EL (cell line): ENCODE measurements at places on chromosomes 2 and 18.

GRCh38 chr2:36701918-36702317 is 5.4 kb downstream of the VIT start:
- no peak for DNase-seq

- DNase-seq = no peak
These were observed 51.0 kb downstream of the LDLRAD4 start for GRCh38 chr18:13269521-13270011.

DNA sequence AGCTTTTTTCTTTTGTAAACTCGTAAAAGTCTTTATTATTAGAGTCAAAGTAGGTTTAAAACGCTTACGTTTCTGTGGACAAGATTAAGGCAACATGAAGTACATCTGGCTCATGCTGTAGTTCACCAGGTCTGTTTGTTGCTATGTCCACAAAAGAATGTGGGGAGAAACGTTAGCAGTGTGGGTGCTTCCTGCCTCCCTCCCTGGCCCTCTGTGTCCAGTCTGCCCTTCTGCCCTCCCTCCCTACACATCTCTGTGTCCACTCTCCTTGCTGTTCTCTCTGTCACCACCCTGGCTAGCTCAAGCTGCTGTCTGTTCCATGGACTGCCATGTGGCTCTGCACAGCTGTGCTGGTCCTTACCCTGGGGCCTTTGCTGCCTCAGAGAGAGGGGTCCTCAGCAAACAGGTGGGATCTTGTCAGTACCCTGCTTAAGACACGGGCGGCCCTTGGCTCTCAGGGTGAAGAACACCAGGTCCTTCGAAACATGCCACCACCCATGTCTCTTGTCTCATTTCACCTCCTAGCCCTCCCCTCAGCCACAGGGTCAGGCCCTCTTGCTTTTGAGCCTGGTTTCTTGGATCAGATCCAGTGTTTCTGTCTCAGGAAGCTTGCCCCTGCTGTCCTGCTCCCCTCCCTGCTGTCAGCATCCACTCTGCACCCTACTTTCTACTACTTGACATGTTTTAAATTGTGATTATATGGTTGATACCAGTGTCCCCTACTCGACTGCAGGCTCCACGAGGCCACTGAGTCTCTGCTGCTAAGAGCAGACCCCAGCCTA is 79.2 kb downstream of the LIMS1 start:
- DNase-seq = no peak

- no peak for DNase-seq
These were observed 60.0 kb upstream of the KLF7 start for GRCh38 chr2:207225773-207226172.

DNA sequence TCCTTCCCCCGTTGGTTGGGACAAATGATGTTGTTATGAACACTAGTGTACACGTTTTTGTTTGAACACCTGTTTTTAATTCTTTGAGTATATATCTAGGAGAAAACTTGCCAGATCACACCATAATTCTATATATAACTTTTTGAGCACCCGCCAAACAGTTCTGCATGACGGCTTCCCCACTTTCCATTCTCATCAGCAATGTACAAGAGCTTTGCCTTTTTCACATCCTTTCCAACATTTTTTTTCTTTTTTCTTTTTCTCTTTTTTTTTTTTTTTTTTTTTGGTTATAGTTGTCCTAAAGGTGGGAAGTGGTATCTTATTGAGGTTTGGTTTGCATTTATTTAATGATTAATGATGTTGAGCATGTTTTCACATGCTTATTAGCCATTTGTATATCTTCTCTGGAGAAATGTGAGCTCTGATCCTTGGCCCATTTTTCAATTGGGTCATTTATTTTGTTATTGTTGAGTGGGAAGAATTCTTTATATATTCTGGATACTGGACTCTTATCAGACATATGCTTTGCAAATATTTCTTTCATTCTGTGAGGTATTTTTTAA is 86.9 kb upstream of the ZC3H15 start:
- no peak for DNase-seq

- DNase-seq = no peak
These were observed 214.2 kb downstream of the DYSF start for GRCh38 chr2:71667256-71668182.

DNA sequence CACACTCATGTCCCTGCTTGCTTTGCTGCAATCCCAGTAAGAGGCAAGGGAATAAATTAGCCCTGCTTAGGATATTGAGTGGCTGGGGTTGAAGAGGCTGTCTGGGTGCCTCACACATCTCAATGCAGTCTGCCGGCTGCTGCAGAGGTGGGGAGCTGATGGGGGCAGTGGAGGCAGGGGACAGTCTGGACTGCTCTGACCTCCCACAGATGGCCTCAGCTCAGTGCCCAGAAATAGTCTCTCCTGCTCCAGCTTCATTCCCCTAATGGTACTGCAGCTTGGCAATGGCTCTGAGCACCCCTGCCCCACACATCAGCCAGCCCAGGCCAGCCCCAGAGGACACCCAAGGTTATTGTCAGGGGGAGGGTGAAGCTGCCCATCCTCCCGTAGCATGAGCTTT is 21.5 kb upstream of the TNS1 start:
- no peak for DNase-seq
